Activated T-cell treated with anti-CD3 and anti-CD28 coated beads for 24 hours (primary cell): ENCODE measurements at places on chromosomes 5 and 9.

DNA sequence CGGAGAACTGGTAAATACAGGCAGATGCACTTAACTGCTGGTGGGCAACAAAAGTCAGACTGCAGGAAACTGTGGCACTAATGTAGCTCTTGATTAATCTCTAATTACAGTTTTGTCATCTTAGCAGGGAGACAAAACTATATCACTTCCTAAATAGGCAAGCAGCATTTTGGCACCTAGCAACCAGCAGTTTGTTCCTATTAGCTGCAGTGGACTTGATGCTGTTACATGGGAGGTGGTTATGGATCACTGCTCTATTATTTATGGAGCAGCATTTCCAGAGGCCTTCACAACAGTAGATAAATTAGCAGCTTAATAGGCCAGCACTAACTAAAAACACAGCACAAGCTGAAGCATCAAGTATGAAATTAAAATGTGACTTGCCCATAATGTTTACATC lies 518.3 kb upstream of the ITGA1 start:
- no peak for DNase-seq

GRCh38 chr5:143014017-143014651 lies 244.0 kb downstream of the ARHGAP26 start:
- DNase-seq, result no peak

- no peak for DNase-seq
Measured at GRCh38 chr5:651296-652022, 39.3 kb downstream of the CEP72 start.

DNA sequence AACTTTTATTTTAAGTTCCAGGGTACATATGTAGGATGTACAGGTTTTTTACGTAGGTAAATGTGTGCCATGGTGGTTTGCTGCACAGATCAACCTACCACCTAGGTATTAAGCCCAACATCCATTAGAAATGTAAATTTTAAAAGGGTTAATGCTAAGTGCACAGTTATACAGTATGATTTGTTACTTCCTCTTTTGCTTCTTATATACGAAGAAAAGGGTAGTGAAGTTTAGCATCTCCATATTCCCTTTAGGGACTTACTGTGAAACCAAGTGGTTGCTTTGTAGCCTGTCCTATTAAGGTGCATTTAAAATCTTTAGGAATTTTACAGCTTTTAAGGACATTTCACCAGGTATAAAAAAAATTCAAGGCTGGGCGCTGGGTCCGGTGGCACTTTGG lies 46.4 kb downstream of the RBM27 start:
- no peak for DNase-seq

GRCh38 chr9:7388755-7389154 lies 410.8 kb downstream of the DMAC1 start:
- DNase-seq, result no peak

GRCh38 chr9:6183227-6183551 lies 32.4 kb upstream of the IL33 start:
- DNase-seq, result no peak

DNA sequence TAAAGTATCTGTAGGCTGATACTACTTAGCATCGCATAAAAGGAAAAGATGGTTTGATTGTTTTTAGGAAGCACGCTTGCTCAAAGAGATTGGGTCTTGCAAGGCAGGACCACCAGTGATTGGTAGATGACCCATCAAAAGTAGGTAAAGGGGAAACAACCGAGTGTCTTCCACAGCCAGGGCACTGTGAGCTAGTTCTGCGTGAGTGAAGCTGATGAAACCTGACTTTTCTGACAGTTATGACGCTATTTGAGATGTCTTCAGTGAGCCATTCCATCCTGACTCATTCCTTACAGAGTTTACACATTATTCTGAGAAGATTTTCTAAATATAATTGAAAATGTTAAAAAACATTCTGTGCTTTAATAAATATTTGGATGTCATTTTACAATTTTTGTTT lies 49.7 kb downstream of the BASP1 start:
- no peak for DNase-seq

DNA sequence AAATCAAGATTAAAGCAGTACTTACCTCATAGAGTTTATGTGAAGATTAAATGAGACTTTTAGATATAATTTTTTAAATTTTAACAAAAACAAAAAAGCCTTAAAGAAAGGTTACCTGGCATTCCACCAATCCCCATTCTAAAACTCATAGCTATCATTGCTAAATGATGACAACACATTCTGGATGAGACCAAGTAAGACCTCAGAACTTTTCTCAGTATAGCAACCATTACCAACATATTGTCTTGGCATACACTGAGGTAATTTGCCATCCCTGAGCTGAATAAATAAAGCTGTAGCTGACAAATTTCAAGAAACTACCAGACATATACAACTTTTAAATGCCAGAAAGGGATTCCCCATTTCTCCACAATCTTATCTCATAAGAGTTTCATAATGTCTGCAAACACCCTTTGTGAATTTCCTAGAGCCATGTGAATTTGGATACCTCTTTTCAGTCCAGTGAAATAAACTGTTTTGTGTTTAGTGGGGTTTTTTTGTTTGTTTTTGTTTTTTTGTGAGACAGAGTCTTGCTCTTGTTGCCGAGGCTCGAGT lies 29.5 kb downstream of the RANBP3L start:
- no peak for DNase-seq

DNA sequence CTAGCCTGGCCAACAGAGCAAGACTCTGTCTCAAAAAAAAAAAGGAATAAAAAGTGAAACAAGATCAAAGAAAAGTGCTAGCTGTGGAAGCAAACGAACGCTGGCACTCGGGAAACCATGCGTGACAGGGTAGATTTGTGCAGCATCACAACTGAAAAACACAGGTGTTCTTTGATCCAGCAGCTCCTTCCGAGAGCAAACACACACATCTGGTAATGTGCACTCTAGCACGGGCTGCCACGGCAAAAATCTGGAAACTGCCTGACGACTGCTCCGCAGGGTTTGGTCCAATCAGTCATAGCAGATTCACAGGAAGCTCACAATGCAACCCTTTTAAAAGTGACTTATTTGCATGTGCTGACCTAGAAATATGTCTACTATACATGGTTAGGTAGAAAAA lies 80.0 kb downstream of the SYK start:
- DNase-seq, result no peak

DNA sequence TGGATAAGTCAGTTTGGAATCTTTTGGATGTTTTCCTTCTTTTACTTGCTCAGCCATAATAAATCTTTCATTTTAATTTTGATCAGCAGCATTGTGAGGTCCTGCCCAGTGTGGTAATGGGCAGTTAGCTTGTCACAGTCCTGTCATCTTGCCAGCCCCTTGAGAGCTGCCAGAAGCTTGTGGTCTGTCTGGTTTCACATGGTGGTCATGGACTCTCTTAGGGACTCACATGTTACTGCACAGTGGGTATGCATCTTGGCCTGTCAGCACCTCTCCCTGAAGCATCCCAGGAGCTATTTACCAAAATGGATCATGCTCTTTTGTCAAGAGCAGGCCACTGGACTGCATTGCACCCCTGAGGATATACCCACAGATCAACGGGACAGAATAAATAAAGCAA lies 60.3 kb downstream of the DAPK1 start:
- DNase-seq, result no peak

- no peak for DNase-seq
Measured at GRCh38 chr5:23977997-23978396, 470.6 kb downstream of the PRDM9 start.

DNA sequence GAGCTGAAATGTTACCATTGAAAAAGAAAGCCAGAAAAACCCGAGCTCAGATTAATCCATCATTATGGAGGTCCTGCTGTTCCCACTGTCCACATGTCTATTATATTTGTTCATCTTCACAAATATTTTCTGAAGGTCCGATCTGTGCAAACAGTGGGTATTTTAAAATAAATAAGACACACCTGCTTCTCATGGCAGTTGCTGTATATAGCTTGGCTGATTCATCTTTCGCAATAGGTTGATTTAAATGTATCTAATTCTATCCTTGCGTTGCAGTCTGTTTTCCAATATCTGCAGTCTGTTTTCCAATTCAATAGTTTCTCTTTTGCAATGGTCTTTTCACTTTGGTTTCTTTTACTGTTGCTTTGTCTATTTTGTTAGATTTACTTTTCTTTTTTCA lies 87.4 kb upstream of the PCA3 start:
- no peak for DNase-seq

GRCh38 chr5:173318881-173319620 lies 9.2 kb downstream of the STC2 start:
- no peak for DNase-seq

DNA sequence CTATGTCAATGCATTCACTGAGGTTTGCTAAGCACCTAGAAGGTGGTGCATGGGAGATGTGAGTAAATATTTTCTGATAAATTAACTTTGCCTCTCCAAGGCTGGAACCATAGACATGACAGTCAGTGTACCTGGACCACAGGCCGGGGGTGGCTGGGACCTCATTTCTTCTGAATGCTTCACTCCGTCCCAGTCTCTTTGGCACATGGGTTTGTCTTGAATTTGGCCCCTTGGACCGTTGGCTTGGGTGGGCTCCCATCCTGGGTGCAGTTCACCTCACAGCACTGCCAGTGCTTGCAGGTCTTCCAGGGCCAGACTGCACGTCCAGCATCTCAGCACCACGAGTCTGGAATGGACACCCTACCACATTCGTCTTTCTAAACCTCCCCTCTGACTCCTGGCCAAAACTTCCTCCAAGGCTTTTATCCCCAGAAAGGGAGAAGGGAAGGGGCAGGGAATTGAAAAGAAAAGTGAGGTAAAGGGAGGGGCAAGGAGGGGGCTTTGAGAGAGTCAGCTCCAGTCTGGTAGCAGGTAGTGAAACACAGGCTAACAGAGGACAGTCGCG lies 267.8 kb downstream of the MED10 start:
- no peak for DNase-seq

DNA sequence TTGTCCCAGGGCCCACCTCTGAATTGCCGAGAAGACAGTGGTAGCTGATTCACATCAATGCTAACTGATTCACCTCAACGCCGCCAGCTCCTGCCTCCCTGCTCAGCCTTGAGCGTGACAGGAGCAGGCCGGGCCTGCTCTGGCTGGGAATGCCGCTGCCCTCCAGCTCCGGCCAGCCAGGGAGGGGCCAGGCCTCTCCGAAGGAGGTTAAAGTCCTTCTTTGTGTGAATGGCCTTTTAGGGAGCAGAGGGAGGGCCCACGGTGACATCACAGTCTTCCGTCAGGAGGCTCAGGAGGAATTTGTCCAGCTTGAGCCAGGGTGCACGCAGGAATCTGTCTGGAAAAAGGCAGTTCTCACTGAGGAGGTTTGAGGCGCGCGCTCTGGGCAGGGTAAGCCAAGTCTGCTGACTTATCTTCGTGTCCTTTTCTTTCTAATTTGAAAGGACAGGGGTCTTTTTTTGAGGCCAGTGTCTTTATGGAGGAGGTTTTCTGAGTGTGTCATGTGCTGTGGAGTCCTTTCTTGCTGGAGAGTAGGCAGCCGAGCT lies 82.7 kb downstream of the C9orf152 start:
- no peak for DNase-seq

- DNase-seq, result no peak
Measured at GRCh38 chr5:16721151-16722096, 104.6 kb upstream of the RETREG1 start.
